ENCODE measurements at places on chromosomes 13 and 19.

- DNase-seq: no peak
These were observed 5.7 kb upstream of the IGFL2 start for GRCh38 chr19:46142294-46142693.

- DNase-seq: no peak
These were observed 7.2 kb downstream of the ZNF296 start for GRCh38 chr19:45069056-45069455.

DNA sequence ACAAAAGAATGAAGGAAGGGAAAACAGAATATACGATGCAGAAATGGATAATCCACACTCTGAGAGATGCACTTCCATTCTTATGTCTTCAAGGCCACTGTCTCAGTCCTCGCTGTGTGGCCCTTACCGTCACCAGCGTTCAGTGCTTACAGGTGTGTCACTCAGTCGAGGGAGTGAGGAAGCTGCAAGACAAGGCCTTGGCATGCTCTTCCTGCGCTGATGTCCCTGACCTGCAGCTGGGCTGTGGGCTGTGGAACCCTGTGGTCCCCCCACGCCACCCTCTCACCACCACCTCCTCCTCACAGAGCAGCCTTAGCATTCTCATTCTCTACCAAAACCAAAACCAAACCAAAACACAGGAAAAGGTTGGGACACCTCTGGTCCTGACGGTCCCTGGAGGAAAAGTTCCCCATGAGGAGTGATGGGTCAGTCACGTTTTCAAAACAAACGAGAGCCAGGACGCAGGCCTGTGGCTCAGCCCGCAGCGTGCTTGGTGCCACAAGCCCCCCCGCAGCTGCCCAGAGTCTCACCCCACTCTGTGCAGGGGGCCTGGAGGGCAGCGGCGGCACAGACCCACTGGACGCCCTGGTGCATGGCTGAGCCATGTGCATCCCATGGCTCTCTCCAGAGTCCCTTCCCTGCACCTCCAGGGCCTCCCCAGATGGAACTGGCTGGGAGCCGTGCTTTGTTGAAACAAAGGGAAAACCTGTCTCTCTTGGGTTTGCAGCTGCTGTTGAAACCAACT lies 48.2 kb upstream of the GPR183 start:
- DNase-seq: no peak

DNA sequence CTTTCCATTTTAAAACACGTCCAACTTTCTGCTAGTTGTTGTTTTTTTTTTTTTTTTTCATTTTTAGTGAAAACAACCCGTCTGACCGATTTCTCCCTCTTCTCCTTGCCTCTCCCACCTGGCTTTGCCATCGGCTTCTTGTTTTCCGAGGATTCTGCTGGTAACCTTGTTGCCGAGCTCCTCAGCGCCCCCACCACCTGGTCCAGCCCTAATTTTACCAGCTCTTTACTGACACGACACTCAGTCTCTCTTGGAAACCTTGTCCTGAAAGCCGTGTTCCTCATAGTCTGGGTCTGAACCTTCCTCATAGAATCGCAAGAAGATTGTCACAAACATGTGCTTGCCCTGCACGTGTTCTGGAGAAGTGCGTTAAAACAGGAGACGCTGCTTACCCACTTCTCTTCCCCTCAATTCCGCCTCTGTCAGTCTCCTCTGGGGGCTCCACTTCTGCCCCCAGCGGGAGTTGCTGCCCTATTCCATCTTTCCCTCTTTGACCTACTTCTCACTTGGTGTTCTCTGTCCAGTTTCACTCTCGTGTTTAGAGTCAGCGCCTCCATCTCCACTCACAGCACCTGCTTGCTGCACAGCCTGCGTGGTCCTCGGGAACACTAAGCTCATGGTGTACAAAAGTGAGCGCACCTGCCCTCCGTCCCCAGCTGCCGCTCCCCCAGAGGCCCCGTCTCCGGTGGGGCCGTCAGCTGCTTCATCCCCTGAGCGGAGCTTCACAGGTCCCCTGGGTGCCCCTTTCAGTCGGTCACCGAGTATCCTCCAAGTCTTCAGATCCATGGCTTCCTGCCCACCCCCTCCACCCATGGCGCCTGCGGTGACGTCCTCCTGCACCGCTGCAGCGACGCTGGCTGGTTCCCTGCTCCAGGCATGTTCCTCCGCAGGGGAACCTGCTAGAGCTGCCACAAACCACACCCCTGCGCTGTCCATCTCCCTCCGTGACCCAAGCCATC lies 65.1 kb downstream of the TM9SF2 start:
- DNase-seq: no peak

DNA sequence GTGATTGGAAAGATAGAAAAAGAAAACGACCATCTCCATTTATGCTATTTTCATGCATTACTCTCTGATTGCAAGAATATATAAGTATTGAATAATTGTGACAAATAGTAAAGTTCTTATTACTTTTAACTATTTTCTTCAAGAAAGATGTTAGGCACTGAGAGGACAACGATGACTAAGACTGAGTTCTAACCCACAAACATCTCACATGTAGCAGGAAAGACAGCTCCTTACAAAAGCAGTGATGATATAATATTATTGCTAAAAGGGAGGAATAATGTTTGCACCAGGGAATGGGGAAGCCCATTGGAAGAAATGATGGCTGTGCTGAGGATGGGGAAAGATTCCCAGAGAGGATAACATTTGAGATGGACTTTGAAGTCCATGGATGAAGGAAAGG lies 22.6 kb downstream of the RXFP2 start:
- no peak for DNase-seq

DNA sequence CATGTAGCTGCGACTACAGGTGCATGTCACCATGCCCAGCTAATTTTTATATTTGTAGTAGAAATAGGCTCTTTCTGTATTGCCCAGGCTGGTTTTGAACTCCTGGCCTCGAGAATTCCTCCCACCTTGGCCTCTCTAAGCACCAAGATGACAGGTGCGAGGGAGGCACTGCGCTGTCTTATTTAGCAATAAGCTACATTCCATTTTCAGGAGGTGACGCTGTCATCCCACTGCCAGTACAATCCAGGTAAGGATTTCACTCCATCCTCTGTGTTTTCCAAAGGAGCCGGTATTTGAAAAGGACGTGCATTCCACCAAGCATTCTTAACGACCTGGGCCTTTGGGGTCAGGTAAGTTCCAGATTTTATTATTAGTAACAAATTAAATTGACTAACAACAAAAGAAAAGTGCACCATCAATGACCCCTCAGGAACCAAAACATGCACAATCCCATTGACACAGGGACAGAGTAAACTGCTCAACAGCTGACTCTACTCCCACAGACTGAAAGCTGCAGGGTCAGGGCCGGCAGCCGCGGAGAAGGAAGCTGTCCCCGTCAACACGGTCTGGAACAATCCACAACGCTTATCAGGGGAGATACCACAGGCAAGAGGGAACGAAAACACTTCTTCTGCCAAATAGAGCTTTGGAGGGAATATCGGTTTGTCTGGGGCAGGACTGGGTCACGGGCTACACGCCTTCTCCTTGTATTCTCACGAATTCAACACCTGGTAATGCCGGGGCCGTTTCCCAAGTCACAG lies 82.8 kb downstream of the INSR start:
- no peak for DNase-seq

- DNase-seq: no peak
These were observed 2772.2 kb downstream of the PCDH9 start for GRCh38 chr13:64457976-64458375.

GRCh38 chr13:106455777-106456176 lies 79.7 kb downstream of the EFNB2 start:
- DNase-seq: no peak

- no peak for DNase-seq
These were observed 955.6 kb downstream of the UQCRFS1 start for GRCh38 chr19:28257396-28257795.

- DNase-seq: no peak
These were observed 139.4 kb downstream of the LHFPL6 start for GRCh38 chr13:39463611-39464010.

DNA sequence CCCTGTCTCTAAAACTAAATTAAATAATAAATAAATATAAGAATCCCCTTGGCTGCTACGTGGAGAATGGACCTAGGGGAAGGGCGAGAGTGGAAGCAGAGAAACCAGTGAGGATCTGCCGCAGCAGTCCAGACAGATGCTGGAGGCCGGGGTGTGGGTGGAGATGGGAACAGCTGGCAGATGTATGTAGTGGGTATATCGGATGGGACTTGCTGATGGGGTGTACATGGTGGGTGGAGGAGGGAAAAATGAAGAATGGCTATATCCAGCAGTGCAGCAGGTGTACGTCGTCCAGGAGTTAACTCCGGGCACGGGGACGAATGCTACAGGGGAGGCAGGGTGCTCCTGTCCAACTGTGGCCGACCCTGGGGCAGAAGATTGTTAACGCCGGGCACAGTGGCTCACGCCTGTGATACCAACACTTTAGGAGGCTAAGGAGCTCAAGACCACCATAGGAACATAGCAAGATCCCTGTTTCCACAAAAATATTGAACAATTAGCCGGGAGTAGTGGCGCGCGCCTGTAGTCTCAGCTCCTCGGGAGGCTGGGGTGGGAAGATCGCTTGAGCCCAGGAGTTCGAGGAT lies 654 bp downstream of the CEP89 start:
- DNase-seq: no peak

GRCh38 chr13:109500146-109500773 lies 286.1 kb downstream of the IRS2 start:
- no peak for DNase-seq

DNA sequence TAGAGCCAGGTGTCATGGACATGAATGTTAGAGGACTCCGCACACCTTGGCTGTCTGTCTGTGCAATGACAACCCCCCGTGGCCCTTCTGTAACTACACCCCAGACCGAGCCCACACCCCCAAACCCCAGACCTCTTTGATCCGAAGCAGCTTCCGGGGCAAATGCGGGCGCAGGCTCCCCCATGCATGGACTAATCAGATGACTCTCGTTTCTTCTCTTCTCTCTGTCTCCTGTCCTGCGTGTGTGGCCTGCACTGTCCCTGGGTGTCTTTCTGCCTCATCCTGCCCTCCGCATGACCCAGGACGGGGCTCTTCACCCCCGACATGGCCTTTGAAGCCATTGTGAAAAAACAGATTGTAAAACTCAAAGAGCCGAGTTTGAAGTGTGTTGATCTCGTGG lies 38.9 kb downstream of the TMED1 start:
- DNase-seq: peak; percentile 80

DNA sequence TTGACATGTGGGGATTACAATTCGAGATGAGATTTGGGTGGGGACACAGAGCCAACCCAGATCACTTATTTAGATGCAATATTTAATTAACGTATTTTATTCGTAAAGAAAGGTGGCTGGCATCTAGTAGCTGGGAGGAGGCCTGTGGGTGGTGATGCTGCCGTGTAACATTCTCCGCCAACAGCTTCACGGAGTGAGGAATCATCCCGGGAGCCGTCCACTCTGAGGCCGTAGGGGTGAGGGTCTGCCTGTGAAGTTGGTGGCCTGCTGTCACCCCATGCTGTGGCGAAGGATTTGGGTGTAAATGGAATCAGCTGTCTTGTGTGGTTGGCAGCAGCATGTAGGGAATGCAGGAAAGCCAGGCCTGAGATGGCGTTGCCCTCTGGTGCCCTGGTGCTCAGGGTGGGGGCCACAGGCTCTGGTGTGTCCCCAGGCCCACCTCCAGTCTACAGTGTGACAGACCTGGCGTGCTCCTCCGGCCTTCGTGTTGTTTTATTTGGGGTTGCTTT lies 3.3 kb upstream of the TEX29 start:
- DNase-seq: peak; percentile 47

DNA sequence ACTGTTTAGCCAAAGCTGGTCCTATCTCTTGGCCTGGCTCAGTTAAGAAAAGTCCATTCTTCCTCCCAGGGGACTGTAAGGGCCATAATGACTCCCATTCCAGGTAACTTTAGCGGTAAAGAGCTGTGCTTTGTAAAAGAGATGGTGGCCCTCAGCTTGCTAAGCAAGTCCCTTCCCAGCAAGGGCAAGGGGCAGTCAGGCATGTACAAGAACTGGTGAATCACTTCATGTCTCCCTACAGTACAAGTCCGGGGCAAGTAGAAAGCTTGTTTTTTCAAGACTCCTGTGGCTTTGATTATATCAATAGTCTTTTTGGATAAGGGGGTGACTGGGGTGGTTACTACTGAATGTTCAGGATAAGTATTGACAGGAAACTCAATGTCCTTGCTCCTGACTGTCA lies 88.9 kb downstream of the SLC25A15 start:
- DNase-seq: no peak

GRCh38 chr13:83877651-83878355 lies 4.5 kb downstream of the SLITRK1 start:
- no peak for DNase-seq

DNA sequence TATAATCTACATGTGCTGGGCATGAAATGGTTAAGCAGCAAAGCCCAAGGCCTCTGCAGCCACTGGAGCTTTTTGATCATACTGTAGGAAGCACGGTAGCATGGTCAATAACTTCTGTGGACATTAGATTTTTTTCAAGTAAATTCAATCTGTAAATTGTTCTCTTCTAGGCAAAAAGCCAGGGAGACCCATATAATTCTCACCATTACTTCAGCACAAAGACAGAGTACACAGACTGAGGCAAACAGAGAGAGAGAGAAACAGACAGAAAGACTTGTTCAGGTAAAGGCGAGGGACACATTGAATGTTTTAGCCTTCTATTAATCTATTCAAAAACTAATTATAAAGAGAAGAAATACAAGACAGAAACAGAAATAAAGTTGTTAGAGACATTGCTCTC lies 349.4 kb downstream of the RFC3 start:
- DNase-seq: no peak

- DNase-seq: no peak
These were observed 13.0 kb upstream of the LCP1 start for GRCh38 chr13:46195016-46195415.

DNA sequence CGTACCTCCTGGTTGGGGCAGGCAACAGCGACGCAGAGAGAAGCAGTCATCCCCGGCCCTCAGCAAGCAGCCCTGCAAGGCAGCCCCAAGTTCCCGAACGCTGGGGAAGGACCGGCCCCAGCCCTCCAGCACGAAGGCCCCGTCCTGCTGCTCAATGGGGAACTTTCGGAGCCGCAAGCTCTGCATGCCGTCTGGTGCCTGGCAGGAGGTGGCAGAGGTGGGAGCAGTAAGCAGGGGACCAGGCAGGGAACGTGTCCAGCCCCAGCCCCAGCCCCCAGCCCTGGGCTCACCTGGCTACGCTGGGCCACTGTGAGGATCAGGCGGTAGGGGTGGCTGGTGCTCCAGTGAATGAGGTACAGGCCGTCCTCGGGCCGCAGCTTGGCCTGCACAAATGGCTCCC lies 18.1 kb downstream of the TYK2 start:
- DNase-seq: no peak

- no peak for DNase-seq
These were observed 13.5 kb downstream of the ERICH4 start for GRCh38 chr19:41456342-41456918.

DNA sequence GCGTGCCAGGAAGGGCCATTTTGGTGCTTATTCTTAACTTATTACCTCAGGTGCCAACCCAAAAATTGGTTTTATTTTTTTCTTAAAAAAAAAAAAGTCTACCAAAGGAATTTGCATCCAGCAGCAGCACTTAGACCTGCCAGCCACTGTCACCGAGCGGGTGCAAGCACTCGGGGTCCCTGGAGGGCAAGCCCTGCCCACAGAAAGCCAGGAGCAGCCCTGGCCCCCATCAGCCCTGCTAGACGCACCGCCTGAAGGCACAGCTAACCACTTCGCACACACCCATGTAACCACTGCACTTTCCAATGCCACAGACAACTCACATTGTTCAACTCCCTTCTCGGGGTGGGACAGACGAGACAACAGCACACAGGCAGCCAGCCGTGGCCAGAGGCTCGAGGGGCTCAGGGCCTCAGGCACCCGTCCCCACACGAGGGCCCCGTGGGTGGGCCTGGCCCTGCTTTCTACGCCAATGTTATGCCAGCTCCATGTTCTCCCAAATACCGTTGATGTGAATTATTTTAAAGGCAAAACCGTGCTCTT lies 49.3 kb downstream of the RAB20 start:
- DNase-seq: no peak

Data from activated effector memory CD4-positive, alpha-beta T cell treated with anti-CD3 and anti-CD28 coated beads, Interleukin-2, amount 50 U/mL, for 16 hours (primary cell).